ENCODE measurements at places on chromosomes 3 and 15.

DNA sequence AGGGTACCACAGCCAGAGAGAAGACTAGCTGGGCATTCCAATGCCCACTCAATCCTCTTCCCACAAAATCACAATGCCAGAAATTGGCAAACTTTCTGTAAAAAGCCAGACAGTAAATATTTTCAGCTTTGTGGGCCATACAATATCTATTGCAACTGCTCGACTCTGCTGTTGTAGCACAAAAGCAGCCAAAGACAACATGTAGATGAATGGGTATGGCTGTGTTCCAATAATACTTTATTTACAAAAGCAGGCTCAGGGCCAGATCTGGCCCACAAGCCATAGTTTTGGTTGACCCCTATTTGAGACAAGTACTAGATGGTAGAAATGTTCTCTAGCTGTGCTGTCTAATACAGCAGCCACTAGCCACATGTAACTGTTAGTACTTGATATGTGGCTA is 330.9 kb downstream of the ERC2 start:
- DNase-seq, result no peak

DNA sequence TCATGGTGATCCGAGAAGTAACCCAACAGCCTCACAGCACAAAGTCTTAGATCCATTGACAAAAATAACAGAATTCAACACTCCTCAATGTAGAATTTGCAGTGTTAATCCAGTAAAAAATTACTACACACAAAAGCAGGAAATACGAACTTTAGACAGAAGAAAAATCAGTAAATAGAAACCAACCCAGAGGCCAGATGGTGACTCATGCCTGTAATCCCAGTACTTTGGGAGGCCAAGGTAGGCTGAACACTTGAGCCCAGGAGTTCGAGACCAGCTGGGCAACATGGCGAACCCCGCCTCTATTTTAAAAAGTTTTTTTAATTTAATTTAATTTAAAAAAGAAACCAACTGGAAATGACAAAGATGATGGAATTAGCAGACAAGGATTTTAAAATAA is 36.1 kb downstream of the SELENOT start:
- DNase-seq, result no peak

DNA sequence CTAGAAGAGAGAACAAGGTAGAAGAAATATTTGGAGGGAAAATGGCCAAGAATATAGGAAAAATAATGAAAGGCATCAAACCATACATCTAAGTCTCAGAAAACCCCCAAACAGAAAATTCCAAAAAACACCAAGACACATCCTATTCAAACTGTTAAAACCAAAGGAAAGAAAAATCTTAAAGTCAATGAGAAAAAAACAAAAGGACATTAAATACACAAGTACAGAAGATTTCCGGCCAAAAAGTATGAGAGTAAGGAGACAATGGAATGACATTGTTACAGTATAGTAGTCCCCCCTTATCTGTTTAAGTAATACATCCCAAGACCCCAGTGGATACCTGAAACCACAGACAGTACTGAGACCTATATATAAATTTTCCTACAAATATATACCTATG is 18.8 kb downstream of the CLASP2 start:
- DNase-seq, result no peak

DNA sequence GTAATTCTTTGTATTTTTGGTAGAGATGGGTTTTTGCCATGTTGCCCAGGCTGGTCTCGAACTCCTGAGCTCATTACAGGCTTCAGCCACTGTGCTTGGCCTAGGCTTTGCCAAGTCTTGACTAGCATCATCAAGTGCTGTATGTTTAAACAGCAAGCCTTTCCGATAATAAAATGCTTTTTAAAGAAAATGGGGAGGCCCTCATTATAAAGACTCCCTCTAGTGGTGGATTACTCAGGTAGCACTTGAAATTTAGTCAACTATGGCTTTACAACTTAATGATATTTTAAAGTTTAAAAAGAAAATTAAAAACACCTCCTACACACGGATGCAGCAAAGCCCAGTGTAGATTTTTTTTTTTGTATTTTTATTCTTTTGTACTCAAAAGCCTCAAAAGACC is 213.6 kb downstream of the GAP43 start:
- DNase-seq, result no peak

- DNase-seq, result peak; percentile 33
These were observed 528 bp downstream of the LPCAT4 start for GRCh38 chr15:34366271-34367065.

DNA sequence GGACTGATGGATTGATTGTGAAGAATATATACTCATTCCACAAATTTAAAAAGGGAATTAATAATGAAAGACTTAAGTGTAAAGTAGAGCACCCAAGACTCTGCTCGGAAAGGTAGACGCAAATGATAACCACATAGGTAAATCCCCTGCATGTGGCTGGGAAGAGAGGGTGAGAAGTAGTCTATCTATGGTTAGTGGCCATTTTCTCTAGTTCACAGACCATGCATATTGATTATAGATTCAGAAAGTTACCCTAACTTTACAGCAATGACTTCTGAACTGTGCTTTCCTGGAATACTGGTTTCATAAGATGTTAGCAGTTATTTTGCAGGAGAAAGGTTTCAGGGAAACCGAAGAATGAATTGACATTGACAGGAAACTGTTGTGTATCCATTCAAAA is 51.7 kb downstream of the CASR start:
- no peak for DNase-seq

DNA sequence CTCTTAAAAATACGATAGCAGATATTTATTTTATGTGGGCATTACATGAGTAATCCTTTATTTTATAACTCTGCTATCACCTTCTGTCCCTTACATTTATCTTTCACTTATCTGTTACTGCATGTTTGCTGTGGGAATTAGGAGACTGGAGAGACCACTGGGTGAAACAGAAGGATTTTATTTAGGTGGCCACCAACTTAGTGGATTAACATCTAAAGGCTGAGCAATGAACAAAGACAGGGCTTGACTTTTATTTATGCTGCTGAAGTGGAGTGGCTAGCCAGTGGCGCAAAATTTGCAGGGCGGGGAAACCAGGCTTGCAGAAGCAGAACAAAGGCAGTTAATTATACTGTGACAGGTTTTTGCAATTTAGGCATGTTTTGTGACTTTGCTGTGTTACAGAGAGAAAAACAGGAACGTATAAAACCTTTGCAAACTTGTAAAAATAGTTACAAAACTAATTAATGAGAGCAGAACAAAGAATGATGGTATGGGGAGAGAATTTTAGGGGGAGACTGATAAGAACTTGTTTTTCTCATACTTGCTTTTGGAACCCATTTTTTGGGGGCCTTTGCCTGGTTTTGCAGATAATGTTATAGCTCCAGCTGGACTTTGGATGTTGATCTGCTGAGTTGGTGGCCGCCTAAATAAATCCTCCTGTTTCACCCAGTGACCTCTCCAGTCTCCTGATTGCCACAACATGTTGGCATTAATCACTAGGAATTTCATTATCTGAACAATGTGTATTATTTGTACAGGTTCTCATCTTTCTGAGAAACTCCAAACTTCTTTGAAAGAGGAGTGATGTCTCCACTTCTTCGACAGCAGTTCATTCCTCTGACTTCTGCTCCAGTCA is 18.0 kb downstream of the KLHL24 start:
- DNase-seq, result no peak

- no peak for DNase-seq
These were observed 354.0 kb upstream of the ROBO2 start for GRCh38 chr3:76685858-76686257.

DNA sequence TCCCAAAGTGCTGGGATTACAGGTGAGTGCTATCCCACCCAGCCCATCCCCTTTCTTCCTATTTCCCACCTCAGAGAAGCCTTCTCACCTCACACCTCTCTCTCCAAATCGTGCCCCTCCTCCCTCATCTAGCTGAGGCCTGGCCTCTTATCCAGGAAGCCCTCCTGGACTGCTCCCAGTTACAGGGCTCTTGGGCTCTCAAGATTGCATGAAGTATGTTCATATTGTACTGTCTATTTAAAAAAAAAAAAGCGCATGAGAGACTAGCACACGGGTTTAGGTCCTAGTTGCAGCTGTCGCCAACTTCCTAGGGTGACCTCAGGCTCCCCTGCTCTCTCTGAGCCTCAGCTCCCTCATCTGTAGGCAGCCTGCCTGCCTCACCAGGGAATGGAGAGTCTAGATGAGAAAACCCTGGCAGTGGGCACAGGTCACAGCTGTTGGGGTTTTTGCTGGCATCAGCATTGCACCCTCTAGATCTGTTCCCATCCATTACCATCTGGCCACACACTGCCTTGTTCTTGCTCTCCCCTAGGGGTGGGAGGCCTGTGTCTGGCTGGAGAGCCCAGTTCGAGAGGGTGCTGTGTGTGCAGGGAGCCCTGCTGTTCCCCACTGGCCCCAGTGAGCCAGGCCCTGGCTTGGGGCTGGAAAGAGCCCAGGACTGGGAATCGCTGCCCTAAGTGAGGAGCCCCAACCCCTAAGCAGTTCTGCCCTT is 24.2 kb upstream of the C15orf39 start:
- no peak for DNase-seq

DNA sequence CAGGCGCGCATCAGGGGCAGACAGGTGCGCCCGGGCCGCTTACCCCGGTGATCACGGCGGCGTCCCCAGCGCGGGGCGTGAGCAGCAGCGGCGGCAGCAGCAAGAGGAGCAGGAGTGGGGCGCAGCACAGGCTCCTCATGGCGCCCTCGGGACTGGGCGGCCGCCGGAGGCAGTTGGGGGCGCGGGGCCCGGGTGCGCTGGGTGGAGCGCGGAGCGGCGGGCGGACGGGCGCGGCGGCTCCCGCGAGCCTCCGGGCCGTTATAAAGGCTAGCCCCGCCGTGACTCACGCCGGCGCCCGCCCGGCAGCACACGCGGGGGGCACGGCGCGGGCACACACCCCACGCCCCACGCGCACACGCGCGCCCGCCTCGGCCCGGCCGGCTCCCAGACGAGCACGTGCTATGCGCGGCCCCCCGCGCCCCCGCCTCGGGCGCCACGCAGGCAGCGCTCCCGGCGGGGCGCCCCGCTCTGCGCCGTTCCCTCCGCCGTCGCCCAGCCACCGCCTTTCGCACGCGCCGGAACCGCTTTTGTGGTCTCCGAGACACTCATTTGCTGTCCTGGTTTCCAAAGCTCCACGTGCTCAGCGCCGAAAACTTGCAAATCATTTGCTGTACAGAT is at the start of gene PROK2:
Gene PROK2, minus strand, starts transcription at position 235 of the 618 bp plus-strand sequence. Its CDS starts 96 bp downstream, at position 139.
- DNase-seq, result peak; percentile 24

- DNase-seq, result no peak
These were observed 20.1 kb upstream of the PRR20G start for GRCh38 chr3:127307916-127308315.
